Globus pallidus (tissue), 1 donor: ENCODE measurements at places on chromosomes 11 and 22.

- no peak for DNase-seq
These were observed 27.9 kb downstream of the ADAMTS15 start for GRCh38 chr11:130476200-130476921.

DNA sequence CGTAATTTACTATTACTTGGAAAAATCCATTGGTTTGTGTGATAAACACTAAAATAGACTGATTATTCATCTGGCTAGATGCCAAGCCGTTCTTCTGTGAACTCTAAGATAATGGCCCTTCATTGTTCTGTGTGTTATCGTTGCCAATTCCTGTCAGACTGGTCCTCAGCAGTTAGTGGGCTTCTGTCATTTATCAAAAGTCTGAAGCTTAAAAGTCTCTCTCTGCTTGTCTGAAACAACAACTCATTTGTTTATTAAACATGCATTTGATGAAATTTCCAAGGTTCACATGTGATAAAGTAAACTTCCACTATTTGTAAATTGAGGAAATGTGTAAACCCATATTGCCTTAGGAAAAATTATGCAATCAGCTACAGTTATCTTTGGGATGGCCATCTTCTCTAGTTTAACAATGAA, 21.1 kb upstream of the RDX start:
- DNase-seq, result peak; percentile 90

- DNase-seq, result no peak
These were observed 36.9 kb downstream of the TNKS1BP1 start for GRCh38 chr11:57287884-57288283.

GRCh38 chr11:33920838-33921613, 29.1 kb upstream of the LMO2 start:
- no peak for DNase-seq

DNA sequence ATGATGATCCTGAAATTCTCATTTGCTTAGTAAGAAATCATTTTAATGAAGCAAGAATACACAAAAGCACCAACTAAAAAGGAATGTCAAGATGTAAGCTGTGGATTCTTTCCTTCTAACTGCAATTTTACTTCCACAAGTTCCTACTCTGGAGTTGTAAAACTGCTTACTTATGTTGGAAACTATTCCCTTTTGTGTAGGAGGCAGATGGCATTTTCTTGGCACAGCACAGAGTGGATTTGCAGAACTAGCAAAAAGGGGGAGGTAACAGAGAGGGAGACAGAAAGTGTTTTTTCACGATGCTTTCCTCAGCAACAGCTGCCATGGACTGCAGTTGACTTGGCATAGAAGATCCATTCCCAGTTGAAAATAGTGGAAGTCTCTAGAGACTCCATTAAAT, 1112.0 kb upstream of the RAG2 start:
- no peak for DNase-seq

GRCh38 chr11:116852261-116853031, 15.0 kb upstream of the APOA1 start:
- no peak for DNase-seq

GRCh38 chr11:70713086-70713835, 314.9 kb downstream of the CTTN start:
- no peak for DNase-seq

DNA sequence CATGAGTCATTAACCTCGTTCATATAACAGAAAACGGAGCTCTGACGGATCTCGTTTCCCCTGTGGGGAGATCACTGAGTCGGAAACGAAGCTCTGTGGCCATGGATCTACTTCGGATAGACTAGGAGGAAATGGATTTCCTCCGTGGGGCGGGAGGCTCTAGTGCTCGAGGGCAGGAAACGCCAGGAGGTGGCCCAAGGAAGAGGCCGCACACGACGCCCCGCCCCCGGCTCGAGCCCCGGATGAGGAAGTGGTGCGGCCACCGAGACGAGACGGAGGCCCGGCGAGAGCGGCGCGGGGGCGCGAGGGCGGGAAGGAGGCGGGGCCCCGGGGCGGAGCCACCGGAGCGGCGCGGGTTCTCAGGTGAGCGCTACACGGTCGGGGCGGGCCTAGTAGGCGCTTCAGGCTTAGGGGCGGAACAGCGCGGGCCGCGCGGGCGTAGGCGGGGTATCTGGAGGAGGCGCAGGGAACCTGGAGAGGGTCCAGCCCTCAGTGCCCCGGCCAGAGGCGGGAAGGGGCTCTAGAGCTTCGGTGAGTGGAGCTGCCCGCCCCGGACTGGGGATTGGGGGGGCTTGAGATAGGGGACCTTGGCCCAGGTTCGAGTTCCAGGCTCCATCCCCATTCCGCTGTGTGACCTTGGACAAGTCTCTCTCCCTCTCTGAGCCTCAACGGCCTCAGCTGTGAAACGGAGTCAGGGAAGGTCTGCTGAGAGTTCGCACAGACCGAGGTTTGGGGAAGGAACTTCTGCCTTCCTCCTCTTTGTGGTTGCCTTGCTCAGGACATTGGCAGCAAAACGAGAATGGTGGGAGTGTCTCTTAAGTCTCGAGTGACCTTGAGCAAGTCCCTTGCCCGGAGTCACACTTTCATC, at the start of gene DEPDC5:
Gene DEPDC5, plus strand, starts transcription at position 386 of the 868 bp plus-strand sequence. CDS start 903 bp downstream, outside the sequence.
- peak; percentile 94 for DNase-seq

DNA sequence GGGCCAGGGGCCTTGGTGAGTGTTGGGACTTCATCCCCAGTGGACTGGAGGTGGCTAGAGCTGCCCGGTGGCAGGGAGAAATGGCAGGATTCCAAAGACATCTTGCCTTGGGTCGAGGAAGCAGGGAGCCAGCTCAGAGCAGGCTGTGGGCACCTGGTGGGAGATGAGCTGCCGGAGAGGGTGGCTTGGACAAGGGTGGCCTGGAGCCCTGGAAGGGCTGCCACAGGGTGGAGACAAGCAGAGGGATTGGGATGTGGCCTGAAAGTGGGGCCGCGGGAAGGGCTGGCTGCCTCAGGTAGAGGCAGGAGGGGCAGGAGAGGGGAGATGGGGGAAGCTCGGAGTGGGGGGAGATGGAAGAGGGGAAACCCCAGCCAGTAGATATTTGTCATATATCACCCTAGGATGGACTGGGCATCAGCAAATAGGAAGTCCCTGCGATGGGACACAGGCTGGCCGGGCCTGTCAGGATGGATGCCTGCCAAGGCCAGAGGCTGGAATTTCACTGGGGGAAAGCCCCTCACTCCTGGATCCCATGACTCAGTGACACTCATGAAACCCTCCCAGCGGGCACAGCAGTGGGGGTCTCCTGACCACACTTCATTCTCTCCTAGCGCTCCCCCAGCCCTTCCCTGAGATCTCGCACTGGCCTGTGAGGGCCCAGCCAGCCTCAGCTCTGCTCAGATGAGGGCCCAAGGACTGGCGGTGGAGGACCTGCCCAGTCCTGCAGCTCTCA, 72.0 kb upstream of the SHISAL1 start:
- no peak for DNase-seq

DNA sequence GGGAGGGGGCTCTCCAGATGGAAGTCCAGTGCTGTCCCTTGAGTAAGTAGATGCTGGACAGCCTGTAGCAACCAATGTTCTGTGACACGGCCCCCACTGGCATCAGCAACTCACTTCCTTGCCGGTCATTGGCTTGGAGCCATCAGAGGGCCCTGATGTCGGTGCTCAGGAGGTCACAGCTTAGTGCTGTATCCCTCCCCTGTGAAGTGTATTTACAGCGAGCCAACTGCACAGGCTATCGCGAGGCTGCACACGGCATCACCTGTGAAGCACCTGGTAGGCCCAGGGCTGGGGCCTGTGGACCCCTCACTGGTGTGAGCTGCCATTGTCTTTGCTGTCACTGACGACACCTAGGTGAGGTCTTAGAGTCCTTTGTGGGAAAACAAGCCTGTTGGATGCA, 13.4 kb upstream of the ACR start:
- DNase-seq, result no peak

DNA sequence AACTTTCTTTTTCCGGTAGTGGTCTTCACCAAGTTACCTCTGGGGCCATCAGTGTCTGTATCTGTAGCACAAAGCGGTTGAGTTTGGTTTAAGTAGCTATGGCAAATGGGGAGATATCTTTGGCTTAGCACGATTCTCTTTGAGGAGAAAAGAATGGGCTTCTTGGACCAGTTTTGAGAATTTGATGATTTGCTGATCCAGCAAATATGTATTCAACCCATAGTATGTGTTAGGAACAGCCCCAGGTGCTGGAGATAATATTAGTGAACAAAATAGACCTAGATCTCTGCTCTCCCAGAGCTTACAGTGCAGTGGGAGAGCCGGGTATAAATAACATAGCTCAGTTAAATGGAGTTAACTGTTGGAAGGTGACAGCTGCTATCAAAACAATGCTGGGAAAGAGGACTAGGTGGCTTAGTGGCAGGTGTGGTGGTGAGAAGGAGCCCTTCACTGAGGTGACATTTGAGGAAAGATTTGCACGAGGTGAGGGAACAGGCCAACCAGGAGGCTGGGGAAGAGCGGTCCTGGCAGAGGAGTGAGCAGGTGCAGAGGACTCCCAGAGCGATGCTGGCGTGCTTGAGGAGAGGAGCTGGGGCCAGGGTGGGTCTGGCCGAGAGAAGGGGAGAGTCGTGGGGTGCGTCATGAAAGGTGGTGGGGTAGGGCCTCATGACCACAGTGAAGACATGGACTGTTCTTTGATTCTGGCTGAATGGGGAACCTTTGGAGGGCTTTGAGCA, 5.0 kb downstream of the TBC1D22A start:
- no peak for DNase-seq

DNA sequence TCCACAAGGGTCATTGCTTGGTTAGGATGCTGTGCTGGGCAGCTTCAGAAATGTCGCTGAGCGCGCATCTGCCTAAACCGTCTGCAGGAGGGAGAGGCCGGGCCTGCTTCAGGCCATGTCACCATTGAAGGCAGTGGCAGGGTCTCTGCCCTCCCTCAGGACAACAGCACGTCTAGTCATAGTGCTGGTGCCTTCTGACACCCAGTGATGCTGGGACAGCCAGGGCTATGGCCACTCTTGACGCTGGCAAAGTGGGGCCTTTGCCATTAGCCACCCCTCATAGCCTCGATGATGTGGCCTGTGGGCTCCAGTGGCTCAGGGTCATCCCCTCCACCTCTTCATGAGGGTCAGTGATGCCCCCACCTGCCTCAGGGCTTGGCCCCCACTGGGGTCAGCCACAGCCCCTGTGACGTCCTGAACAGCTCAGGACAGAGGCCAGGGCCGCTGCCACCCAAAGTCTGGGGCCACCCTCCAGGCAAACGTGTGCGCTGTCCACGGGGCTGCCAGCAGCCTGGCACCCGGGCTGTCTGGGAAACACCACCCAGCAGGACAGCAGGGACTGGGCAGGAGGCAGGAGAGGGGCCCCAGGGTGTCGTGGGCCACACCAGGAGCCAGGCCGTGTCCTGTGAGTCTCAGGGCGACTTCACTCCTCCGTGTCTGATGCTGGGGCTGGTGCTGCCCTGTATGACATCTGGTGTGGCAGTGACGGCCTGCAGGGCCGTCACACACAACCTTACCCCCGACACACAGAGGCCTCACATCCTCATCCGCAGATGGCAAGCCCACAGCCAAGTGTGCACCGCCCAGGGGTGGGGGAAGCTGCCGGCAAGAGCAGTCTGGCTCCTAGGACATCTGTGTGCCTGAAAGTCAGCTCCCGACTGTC, 42.5 kb downstream of the CERK start:
- DNase-seq, result no peak

- no peak for DNase-seq
These were observed 760.3 kb downstream of the CNTN5 start for GRCh38 chr11:99781074-99781473.

GRCh38 chr22:35071784-35072183, 5.8 kb downstream of the ISX start:
- no peak for DNase-seq

- DNase-seq, result no peak
These were observed 265.4 kb downstream of the CADM1 start for GRCh38 chr11:115238791-115239190.

GRCh38 chr11:88250566-88251242, 75.5 kb upstream of the RAB38 start:
- no peak for DNase-seq

DNA sequence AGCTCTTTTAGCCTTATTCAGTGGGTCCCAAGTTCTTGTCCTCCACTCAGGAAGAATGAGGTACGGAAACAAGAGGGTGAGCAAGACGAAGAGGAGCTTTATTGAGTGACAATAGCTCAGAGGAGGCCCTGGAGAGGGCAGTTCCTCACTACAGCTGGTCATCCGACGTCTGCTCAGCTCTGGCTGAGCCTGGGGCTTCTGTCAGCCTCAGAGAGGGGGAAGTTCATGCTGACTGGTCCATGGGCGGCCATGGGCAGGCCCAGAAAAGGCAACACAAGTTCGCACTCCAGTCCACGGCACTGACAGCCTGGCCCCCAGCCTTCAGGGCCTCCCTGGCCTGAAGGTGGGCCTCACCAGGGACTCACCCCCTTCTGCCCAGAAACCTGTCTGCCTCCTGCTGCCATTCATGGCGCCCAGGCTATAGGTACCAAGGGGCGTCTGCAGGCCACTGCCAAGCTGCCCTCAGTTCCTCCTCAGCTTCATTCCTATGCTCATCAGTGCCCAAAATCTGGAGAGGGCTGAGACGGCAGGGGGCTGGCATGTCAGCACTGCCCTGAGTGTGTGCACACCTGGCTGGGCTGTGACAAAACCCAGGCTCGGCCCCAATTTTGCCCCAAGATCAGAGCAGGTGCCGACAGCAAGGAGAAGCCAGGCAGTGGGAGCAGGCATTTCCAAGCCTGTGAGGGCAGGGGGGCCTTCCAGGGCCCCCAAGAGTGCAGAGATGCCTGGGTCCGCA, 21.7 kb upstream of the KIAA0930 start:
- DNase-seq, result no peak

DNA sequence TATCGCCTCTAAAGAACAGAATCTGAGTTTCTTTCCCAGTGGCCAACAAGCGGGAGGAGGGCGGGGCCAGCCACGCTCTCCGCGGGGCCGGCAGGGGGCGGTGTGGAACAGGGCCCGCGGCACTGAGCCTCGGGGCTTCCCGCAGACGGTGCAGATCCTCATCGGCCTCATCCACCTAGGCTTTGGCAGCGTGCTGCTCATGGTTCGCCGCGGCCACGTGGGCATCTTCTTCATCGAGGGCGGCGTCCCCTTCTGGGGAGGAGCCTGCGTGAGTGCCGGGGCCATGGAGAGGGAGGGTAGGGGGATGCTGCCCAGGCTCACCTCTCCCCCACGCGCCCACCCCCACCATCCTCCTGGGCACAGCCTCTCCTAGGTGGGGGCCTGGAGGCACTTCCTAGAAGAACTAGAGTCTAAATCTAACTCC, 10.7 kb downstream of the MS4A15 start:
- DNase-seq, result no peak

GRCh38 chr11:77090373-77091111, 12.1 kb upstream of the OMP start:
- no peak for DNase-seq

DNA sequence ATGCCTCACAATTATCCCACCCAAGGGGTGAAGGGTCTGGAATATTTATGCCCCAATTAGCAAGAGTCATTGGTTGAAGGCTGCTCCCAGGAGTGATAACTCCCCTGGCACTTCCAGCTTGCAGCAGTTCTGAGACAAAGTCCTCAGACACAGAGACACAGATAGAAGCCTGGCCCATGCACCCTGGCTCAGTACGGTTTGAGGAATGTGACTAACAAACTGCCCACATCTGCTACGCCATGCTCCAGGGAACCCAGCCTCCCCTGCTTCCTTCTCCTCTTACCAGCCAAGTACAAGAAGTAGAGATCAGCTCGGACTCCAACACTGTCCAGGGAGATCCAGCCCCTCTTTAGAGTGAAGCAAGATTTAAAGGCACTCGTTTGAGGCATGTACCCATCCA, 48.5 kb upstream of the BMAL1 start:
- DNase-seq, result no peak

- no peak for DNase-seq
These were observed 57.9 kb downstream of the UVRAG start for GRCh38 chr11:75872887-75873416.
